NCI-H2081 (cell line): ENCODE measurements at places on chromosomes 16 and 17.

GRCh38 chr17:50328363-50329325 is 17.3 kb upstream of the XYLT2 start:
- peak; percentile 61 for DNase-seq

DNA sequence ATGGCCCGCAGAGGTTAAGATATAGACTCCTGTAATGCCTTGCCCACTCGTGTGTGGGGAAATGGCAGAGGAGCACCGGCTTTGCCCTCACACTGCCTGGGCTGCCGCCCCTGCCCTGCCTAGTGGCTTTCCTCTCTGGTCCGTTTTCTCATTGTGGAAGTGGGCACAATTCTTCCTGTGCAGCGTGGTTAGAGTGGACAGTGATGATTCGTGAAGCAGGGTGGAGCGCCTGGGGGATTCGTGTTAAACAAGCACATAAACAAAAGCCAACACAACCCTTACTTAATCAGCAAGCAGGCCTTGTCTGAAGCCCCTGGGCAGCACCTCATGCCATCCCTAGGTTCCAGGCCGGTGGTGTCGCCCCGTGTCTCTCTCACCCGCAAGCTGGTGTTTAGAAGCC is 269.7 kb downstream of the SEC14L1 start:
- no peak for DNase-seq

DNA sequence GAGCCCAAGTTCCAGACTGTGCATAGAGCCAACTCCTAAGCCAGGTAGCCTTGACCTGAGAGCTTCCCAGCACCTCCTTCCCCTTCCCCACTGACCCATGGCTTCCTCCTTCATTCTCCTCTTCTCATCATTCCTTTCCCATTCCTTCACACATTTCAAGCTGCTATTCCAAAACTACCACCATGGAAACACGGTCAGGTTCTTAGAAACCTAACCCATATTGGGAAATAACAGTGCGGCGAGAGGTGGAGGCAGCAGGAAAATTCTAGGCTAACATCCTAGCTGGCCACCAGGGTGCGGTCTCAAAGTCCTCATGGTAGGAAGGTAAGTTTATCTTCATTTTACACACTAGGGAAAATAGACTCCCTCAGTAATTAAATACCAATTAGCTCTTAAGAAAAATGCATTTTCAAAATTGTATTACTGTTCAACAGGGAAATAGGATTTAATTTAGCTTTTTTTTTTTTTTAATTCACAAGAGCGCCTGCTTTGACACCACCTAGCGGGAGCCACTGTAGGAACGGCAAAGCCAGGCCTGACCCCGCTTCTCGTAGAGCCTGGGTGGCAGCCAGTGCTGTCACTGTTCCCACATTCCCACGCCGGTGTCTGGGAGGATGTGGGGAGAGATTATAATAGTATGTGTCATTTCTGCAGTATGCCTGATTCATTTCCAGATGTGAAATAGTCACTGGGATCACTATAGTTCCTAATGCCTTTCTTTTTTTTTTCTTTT is 14.0 kb upstream of the SPHK1 start:
- DNase-seq = no peak

- DNase-seq = no peak
Observed at GRCh38 chr17:28290703-28291102, 28.3 kb upstream of the TMEM97 start.

DNA sequence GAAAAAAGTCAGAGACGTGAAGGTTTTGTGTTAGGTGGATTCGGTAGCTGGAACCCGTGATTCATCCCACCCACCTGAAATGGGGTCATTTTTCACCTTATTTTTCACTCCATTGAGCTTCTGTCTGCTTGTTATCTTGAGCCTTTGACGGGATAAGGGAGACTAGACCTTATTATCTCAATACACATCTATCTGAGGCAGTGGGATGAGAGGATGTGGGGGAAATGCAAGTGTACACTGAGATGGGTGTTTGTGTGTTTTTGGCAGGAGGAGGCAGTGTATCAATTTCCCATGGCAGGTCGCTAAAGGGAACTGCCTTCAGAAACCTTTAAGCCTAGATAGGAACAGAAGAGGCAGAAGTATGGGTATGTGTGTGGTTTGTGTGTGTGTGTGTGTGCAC is 6.2 kb upstream of the NOG start:
- DNase-seq = no peak

DNA sequence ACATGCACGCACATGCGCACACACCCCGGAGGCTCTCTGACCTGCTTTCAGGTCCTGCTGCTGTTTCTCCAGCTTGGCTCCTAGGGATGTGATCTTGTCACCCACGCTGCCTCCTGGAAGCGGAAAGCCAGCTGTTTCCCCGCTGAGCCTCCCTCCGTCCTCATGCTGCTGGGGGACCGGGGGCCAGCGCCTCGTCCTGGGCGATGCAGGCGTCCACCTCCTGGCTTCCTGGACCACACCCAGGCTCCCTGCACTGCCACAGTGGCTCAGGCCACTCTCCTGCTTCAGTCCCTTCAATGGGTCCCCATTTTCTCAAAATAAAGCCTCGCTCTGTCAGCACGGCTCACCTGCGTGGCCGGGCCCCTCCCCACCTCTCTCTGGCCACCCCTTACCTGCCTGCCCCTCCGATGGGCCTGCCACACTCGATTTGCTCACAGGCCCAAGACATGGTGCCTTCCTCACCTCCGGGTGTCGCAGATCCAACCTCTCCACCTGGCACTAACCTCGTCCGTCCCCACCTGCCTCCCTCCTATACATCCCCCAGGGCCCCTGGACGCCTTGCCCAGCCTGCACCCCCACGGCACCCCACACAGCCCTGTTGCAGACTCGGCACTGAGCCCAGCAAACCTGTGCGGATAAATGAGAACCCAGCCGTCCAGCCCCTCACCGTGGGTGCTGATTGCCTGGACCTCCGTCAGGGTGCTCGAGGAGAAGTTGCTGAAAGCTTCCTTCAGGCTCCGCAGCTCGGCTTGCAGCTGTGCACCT is 6.6 kb downstream of the ASGR2 start:
- DNase-seq = no peak

DNA sequence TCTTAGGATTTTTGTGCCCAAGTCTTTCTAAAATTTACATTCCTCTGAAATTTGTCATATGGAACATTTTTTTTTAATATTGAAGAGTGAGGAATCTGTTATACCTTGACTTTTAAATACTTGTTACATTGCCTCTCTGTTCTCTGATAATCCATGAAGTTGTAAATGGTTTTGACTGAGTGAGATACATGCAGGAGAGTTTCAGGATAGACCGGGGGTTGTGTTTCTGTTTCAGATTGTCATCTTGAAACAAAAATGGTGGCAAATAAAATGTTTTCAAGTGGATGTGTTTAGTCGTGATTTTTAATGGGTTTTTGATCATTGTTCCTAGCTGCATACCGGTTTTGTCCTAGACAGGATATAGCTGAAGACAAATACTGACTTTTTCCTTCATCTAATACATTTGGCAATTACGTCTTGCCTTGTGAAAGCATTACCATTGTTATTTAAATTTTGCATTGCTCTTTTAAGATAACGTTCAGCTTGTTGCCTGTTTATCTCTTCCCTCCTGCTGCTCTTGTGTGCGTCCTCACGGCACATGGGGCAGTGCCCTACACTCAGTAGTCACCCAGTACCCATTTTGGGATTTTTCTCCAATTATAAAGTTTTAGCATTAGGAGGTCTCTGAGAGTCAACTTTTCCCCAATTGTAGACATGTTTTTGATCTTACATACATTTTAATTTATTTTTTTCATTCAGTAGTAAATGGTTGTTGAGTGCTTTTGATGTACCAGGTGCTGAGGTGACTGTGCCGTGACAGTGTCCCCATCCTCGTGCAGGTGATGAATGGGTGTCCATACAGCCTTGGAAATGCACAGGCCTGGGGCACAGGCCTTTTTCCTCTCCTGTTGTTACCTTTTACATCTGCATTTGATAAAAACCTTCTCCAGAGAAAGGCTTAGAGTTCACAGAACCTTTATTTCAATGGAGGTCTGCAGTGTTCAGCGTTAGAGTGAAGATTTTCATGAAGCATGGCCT is 169.9 kb downstream of the MSI2 start:
- no peak for DNase-seq

- no peak for DNase-seq
Observed at GRCh38 chr17:67549820-67550219, 167.9 kb upstream of the NOL11 start.

DNA sequence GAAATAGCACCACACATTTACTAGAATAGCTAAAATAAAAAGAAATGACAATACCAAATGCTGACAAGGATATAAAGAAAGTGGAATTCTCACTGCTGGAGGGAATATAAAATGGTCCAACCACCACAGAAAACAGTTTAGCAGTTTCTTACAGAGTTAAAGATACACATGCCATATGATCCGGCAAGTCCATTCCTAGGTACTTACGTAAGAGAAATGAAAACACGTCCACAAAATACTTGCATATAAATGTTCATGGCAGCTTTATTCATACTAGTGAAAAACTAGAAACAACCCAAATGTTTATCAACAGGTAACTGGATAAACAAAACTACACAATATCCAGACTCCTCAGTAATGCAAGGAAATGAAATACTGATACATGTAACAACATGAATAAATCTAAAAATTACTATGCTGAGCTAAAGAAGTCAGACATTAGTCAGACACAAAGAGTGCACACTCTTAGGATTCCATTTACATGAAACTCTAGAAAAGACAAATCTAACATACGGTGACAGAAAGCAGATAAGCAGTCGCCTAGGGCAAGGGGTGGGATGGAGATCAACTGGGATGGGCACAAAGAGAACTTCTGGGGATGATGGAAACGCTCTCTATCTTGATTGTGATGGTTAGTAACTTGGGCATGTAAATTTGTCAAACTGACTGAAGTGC is 76.4 kb downstream of the SMG6 start:
- no peak for DNase-seq

- DNase-seq = no peak
Observed at GRCh38 chr16:74735162-74735452, 34.4 kb upstream of the MLKL start.

DNA sequence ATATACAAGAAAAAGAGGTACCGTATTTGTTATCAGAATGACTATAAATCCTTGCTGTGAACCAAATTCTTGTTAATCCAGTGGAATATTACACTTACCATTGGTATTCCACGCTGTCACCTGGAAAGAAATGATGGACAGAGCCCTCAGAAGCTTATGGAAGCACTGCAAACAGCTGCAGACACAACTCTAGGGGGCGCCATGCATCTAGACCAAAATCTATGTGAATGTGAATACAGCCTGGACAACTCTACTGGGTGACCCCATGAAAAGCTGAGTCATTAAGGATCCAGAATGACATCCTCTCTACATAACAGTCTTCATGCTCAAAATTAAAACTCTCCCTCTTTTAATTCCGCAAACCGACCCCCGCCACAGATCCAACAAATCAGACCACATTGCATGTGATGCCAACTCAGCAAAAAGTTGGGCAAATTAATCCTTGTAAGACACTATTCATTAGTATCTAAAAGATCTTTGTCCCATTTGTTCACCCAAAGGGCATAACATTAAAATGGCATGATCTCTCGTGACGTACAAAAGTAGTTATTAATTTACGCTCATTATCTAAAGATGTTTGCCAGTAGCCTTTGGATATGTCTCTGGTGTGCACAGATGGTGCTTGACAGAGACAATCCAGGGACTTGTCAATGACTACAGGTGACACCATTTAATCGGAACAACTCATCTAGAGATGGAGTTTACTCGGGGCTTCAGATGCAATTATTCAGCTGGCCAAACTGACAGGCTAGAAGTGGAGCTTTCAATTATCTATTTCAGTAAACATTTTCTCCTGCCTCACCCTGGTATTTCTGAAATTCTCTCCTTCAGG is 552.7 kb upstream of the PSMD7 start:
- DNase-seq = no peak

DNA sequence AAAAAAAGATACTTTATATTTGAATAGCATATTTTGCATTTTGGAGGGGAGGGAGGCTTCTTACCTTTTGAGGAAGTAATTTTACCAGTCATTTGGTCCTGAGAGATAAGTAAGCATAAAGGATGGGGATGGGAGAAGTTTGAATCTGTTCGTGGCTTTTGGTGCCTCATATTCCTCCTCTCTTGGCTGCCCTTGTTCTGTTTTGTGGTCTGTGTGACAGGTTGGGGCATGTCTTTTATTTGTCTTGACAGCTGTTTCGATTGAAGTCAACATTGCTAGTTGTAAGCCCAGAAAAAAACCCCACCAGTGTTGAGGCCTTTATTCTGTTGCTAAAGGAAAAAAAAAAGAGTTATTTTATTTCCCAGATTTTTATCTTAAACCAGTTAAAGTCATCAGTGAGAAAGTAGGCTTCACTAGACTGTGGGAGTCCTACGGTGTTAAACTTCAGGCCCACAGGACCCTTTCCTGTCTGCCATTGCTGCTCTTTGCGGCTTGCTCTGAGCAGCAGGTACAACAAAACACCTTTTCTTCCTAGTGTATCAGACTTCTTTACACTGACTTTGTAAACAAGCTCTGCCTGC is 11.4 kb downstream of the SLC7A6 start:
- no peak for DNase-seq

DNA sequence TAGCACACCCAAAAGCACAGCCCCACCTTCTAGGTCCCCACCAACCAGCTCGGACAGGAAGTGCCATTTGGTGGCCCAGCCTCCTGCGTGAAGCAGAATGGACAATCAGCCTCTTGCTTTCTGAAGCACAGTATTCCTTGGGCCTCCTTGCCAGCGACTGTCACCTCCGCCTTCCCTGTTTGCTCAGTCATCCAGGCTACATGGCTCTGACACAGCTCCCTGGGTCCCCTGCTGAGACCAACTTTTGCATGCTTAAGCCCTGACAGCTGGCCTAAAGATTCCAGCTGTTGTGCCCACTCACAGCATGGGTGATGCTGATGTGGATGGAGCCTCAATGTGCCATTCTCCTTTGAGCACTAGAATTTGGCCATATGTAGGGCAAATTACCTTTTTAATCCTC is 4.5 kb upstream of the CACNG5 start:
- no peak for DNase-seq

DNA sequence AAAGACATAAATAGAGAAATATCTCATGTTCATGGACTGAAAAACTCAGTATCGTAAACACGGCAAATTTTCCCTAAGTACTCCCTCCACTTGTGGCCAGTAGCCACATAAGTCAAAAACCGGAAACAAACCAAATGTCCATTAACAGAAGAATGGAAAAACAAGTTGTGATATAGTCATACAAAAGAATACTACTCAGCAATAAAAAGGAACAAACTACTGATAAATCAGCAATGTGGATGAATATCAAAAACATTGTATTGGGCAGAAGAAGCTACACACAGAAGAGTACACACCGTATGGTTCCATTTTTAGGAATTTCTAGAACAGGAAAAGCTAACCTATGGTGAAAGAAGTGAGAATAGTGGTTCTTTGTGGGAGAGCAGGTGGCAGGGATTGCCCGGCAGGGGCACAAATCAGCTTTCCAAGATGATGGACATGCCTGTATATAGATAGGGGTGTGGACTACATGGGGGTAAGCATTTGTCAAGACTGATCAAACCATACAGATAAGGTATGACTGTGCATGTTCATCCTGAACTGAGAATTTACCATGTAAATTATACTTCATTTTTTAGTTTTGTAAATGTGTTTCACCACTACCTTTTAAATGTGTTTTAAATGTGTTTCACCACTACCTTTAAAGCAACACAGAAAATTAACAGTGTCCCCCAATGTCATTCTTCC is 172.8 kb upstream of the CDH5 start:
- DNase-seq = no peak
